M059J (cell line): ENCODE measurements at places on chromosomes 3 and 15. TPM values are rescaled to one million over a fixed set of nuclear protein-coding genes. Genes with fewer than 3 reads are reported as not detected.
A peak's percentile ranks its signal among the peaks of the same experiment; 100 is the strongest.

DNA sequence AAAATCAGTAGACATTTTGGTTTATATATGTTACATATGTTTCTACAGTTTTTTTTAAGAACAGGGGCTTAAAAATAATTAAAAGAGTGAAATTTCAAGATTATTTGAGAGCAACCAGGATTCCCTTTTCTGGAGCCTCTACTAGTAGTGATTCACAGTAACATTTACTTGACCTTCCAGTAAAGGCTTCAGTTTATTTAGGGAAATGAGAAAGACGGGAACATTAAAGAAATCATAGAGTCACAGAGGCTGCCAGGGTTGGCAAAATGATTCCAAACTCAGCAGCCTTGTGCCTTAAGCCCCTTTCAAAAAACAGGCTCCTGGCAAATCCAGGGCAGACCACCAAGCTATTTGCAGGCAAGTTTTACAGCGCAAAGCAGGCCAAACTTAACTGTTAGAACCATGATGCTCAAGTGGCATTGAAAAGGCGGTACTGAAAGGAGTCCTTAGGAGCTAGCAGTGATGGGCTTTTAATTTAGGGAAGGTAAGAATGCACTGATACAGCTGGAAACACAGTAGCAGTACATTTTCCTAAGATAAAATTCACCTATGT is 201.1 kb upstream of the ADAMTS9 start:
- DNase-seq: no peak

DNA sequence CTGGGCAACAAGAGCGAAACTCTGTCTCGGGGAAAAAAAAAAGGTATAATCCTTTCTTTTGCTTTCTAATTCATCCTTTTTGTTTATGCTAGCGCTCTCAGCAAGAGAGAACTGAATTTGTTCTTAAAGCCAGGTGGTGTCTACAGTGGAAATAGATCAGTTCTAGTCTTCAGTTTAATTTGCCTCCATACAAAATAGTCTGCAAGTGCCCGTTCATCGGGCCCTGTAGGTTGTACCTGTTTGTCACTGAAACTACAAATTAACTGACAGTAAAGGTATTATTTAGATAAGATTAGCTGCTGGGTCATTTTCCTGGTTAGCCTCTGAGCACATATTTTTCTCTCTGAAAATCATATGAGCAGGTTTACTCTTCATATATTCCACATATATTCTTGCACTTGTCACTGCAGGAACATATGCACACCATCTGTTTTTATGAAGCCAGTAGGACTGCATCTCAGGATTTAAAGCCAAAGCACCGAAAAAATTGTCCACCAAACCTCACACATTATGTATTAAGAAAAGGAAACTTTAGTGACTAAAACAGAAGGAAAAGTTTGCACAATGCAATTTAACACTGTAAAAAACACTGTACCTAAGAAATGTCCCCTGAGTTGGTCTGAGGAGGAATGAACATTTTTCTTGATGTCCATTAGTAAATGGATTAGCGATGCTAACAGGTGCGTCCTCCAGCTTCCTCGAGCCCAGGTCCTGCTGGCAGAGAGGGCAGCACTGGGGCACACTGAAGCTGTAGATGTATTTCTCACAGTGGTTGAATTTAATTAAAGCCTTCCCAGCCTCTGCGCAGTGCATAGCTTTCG is 437 bp downstream of the MKRN2OS start:
- no peak for DNase-seq

Gene ABHD2
- total RNA-seq: 34.6 and 60.5 TPM in 2 replicates

- DNase-seq: peak; percentile 10
Observed at GRCh38 chr3:140505876-140506275, 172.0 kb upstream of the TRIM42 start.

DNA sequence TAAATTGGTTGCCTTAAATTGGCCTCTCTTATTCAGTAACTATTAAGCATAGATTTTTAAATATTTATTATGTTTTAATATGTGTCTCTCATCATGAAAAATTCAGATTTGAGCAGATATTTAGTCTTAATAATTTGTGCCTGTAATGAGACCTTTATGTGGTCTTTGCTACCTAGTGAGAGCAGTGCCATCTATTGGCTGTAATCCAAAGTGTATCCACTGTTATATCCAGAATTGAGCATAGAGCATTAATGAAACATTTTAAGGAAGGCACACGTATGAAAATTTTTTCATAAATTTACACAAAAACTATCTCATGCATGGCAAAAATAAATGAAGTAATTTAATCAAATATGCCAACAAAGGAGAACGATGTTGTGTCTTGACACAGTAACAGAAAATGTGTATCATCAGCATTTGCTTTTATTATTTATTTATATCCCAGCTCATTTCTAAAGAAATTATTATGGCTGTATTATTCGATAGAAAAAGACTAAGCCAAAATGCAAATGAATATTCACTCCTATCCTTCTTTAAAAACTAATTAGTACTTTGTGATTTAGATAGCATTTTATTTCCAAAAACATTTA is 203.5 kb downstream of the RSRC1 start:
- DNase-seq: peak; percentile 49

- DNase-seq: no peak
Observed at GRCh38 chr15:59329570-59330350, 42.9 kb downstream of the MYO1E start.

Gene C2CD4A
- total RNA-seq: 0.05 TPM in 1 of 2 replicates, not detected in the other

DNA sequence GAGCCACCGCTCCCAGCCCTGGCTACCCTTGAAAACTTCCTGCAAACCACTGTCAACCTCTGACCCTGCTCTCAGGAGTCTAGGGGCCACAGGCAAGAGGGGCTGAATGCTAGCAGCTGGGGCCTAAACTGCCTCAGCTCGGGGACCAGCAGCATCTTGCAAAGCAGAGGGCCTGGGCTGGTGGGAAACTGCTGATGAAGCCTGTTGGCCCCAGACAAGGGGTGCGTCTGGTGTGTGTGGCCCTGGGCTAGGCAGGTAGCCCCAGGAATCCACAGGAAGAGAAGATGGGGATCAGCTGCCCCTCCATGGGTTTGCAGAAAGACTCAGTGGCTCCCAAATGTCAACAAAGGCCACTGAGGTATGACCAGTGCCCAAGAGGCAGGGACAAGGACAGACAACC is 8.2 kb upstream of the POLG start:
- no peak for DNase-seq

Gene CP
- 2.7 and 3.4 TPM in 2 replicates for total RNA-seq

DNA sequence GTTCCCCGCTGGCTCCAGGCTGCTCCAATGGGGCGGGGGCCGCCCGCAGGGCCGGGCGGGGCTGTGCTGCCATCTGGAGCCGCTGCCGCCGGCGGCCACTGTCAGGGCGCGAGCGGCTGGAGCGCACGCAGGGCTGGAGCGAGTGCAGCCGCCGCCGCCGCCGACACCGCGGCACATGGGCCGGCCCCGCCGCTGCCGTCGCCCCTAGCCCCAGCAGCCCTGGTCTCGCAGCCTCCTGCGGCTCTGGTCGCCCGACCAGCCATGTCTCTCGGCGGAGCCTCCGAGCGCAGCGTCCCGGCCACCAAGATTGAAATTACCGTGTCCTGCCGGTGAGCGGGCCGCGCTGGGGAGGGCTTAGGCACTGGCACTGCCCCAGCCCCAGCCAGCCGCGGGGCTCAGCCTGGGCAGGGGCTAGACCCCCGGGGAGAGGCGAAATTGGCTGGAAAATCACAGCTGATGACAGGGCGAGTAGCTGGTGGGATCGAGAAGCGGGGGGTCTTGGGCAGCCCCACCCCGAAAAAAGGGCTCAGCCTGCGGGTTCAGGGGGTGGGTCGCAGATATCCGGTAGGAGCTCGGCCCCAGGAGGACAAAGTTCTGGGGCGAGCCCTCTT is at the start of gene CPNE9:
Gene CPNE9, plus strand, starts transcription at position 98 of the 611 bp plus-strand sequence. Its CDS starts 164 bp downstream, at position 262.
- no peak for DNase-seq

DNA sequence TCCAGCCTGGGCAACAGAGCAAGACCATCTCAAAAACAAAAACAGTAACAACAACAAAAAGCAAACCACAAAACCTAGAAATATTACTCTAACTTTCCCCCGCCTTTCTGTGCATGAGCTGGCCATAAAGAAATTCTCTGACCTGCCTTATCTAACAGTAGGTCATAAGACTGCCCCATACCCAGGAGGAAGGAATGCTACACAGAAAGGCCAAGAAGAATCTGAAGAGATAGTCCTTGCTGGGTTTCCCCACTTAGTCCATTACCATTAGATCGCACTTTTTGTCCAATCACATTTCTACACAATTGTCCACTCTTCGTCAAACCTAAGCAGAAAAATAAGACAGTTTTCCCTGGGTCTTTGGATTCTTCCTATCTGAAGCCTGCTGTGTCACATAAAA is 23.5 kb downstream of the CIAO2A start:
- DNase-seq: no peak

DNA sequence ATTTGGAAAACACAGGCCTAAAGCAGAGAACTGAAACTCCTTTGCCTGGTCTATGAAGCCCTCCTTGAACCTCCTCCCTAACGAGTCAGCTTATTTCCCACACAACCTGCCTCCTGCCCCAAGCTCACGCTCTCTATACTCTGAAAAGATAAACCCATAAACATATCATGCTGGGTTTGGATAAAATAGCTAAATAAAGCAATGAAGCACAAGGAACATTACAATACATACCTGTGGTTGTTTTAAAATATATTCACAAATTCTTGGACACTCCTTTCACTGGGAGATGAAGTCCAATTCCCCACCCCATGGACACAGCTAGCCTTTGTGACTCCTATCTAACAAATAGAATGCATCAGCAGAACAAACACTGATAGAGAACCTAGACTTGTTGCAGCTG is 98.2 kb downstream of the PLCH1 start:
- no peak for DNase-seq

Gene GREM1
- not detected in 2 replicates for total RNA-seq

Gene SLC35G2
- 54.6 and 62.8 TPM in 2 replicates for total RNA-seq

Gene FILIP1L
- total RNA-seq: 35.1 and 43.2 TPM in 2 replicates

GRCh38 chr3:53079791-53080555 is 34.1 kb upstream of the SFMBT1 start:
- DNase-seq: no peak

DNA sequence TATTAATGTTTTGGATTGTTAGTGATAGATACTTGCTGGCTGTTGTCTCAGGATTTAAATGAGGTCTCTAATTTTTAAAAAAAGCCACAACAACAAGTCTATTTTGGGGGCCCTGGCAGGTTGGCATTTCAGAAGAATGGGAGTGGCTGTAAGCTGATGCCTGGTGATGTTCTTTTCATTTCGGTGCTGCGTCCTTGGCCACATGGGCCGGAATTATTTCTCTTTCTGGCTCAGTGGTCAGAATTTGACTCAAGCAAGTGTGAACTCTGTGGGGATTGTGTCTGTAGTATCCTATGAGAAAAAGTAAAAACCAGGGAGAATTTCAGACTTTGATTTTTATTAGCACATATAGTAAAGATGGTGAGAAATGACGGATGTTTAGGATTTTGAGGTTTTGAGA is 203.0 kb downstream of the AKAP13 start:
- no peak for DNase-seq

- DNase-seq: peak; percentile 76
Observed at GRCh38 chr15:39851500-39852092, 68.5 kb downstream of the GPR176 start.

Gene MGA
- total RNA-seq: 13.8 and 26.7 TPM in 2 replicates

- no peak for DNase-seq
Observed at GRCh38 chr3:65888196-65888595, 150.5 kb downstream of the MAGI1 start.

Gene MAPKBP1
- 8.4 and 11.8 TPM in 2 replicates for total RNA-seq

Gene NDUFB4
- total RNA-seq: 287 and 362 TPM in 2 replicates

Gene C3orf20
- not detected in 2 replicates for total RNA-seq

GRCh38 chr15:47866446-47866845 is 149.1 kb downstream of the SEMA6D start:
- DNase-seq: no peak

DNA sequence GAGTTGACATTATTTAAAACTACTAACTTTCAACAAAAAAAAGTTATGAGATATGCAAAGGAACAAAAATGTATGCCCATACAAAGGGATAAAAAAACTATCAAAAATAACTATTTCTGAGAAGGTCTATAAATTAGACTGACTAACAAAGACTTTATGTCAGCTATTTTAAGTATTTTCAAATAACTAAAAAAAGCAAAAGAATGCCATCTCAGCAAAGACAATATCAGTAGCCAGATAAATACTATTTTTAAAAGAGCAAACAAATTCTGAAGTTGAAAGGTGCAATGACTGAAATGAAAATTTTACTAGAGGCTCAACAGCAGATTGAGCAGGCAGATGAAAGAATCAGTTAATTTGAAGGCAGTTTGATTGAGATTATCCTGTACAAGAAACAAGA is 3.6 kb upstream of the STRIT1 start:
- DNase-seq: no peak

GRCh38 chr15:38128341-38128781 is 124.3 kb upstream of the SPRED1 start:
- DNase-seq: peak; percentile 16

DNA sequence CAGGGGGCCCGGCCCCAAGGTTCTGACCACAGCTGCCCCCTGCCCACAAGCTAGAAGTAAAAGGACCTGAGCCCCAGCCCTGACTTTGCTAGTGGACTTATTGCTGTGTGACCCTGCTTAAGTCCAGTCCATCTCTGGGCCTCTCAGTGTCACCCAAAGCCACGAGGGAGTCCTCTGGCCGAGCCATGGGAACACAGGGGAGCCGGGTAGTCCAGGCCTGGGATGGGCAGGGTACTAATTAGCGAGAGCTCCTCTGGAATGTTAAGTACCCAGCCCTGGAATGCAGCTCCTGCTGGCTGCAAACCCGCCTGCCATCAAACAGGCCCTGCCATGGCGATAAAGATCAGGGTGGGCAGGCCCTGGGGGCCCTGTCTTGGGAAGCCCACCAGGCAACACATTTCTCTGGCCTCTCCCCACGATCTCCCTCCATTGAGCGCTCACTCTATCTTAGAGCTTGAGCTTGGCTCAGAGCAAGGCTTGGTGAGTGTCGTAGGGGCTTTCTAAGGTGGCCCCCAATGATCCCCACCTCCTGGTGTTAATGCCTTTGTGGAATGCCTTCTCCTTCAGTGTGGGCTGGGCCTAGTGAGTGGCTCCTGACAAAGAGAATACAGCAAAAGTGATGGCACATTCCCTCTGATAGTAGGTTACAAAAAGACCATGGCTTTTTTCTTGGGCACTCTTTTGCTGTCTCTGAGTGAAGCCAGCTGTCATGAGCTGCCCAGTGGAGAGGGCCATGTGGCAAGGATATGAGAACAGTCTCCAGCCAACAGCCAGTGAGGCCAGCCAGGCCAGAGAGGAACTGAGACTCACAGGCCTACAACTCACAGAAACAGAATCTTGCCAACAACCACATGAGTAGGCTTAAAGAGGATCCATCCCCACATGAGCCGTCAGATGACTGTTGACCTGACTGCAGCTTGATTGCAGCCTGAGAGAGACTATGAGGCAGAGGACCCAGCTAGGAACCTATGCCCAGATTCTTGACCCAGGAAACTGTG is 133.1 kb downstream of the SMAD6 start:
- DNase-seq: peak; percentile 46

Gene DOCK3
- total RNA-seq: 0.52 and 1.0 TPM in 2 replicates

Gene GOLGA6L10
- total RNA-seq: 0.07 and 0.25 TPM in 2 replicates

GRCh38 chr3:185215873-185216606 is 37.8 kb downstream of the EHHADH start:
- DNase-seq: peak; percentile 46

Gene LDHAL6B
- not detected in 2 replicates for total RNA-seq
